Mesenchymal stem cell (in vitro differentiated cells and primary cell): ENCODE measurements at places on chromosomes 2 and 18.

DNA sequence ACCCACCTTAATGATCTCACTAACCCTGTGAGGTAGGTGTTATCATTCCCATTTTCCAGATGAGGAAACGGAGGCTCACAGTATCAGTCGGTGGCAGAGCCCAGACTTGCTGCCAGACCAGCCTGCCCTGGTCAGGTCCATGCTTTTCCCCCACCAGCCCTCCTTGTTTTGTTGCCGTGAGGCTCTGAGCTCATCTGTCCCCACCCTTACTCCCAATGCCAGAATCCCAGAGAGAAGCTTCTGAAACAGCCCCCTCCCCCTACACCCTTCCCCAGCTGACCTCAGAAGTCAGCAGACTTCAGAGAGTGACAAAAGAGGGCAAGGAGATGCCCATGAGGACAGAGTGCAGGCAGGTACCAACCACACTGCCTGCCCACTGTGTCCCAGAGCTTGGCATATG, 20.8 kb upstream of the TNS1 start:
- no peak for DNase-seq

DNA sequence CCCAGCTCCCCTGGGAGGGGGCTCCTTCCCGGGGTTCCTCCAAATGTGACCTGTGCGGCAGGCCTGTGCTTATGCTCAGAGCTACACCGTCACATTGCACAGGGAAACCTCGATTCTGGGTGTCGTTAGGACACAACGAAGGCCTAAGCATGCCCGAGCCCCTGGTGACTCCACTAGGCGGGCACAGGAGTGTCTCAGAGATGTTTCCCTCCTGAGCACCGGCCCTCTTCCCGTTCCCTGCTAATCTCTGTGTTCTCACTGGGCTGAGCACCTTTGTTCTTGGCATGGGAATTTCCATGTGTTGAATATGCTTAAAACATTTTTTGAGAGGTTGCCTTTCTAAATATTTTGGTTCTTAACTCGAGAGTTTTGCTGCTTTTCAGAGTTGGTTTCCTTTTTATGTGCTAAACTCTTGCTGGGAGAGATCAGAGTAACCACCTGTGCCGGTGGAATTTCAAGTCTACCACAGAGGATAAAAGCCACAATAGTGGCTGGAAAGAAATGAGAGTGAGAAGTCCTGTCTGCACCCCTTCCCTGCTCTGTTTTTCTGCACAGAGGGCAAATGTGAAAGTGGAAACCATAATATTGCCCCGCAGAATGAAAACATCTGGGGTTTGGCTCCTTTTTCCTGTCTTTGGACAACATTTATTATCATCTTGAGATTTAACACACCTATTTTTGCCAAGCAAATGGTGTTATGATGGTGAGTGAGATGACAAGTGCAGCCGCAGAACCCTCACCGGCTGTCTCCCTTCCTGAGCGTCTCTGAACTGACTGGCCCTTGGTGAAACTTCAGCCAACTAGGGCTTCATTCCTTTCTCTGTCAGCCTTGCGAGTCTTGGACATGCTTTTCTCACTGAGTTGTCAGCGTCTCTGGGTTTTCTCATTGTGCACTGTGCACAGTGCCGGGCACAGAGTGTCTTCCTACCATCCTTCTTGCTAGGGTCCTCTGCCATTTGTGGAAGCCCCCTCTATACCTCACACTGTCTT, 154.1 kb downstream of the VAPA start:
- no peak for DNase-seq

- DNase-seq: no peak
Measured at GRCh38 chr2:74093840-74094239, 53.9 kb downstream of the BOLA3 start.

DNA sequence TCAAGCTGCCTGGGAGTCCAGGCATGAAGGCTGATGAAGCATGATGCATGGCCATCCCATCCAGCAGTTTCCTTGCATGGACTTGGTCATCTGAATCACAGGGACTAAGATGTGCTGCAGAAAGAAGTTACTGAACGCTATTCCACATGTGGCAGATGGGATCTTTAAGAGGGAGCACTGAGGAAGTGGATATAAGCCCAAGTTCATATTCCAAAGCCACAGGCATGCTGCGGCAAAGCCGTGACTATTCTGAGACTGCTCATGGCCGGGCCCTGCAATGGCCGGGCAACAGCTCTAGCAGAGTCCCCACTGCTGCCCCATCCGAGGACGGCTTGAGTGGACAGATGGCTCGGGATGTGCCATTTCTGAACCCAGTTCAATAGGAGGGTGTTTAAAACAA, 61.5 kb downstream of the STPG4 start:
- no peak for DNase-seq

DNA sequence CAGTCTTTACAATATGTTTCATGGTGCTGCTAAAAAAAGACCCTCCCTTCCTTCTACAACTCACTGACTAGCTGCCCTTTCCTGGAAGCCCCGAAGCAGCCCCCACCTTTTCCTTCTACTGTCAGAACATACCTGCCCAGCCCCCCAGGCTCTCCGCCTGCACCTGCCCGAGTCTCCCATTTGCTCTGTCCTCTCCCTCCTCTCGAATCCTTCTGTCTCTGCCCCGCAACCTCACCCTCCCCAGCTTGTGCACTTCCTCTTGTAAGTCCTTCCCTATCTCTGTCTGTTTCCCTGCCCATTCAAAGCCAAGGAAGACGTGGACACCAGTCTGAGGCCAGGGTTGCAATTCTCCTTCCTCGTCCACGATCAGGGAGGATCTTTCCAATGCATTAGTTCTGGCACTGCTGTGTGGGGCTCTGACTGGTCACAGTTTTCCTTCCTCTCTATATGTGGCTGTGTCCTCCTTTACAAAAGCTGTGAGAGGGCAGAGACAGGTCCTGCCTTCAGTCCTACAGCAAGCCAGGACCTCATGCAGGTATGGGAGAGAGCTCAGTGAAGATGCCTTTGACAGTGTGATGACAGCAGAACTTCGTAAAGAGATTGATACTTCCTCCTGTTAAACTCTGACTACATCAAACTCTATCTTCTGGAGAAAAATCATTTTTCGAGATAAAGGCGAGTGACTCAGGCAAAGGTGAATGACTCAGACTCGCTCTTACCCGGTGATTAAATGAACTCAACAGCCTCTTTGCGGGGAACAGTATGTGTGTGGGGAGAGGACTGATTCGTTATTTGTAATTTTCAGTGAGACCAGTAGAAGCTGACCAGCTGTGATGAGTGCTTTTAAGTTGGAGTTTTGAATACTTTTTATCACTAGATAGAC, 14.2 kb downstream of the TNFRSF11A start:
- peak; percentile 22 for DNase-seq

DNA sequence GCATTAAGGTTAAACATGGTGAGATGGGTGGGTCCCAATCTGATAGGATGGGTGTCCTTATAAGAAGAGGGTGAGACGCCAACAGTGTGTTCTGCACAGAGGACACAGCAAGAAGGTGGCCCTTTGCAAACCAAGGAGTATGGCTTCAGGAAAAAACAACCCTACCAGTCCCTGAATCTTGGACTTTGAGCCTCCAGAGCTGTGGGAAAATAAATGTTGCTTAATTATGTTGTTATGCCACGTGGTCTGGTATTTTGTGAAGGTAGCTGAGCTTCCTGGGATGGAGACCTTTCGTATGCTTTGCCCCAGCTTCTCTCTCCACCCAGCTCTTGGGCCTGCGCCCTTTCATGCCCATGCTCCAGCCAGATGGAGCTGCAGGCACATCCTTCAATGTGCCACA, 114.2 kb upstream of the EPC2 start:
- DNase-seq: no peak

DNA sequence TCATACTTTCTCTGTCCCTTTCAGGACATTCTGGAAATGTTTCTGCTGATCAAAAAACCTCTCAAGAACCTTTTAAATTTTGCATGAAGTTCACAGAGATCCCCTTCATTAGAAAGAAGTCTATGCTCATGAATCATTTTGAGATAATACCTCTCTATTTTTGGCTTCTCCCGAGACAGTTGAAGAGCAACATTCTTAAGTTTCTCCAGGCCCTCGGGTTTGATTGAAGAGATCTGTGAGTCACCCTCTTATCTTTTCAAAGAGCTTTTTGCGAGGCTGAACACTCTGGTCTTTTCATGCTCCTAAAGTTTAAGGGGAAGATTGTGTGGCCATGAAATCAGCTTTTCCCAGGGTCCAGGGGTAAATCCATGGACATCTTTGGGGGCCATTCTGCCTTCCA, 354.2 kb downstream of the FBXO15 start:
- DNase-seq: peak; percentile 64

- DNase-seq: no peak
Measured at GRCh38 chr2:182652326-182652725, 63.7 kb upstream of the DNAJC10 start.

GRCh38 chr2:98777076-98777475, 46.1 kb upstream of the MGAT4A start:
- no peak for DNase-seq

DNA sequence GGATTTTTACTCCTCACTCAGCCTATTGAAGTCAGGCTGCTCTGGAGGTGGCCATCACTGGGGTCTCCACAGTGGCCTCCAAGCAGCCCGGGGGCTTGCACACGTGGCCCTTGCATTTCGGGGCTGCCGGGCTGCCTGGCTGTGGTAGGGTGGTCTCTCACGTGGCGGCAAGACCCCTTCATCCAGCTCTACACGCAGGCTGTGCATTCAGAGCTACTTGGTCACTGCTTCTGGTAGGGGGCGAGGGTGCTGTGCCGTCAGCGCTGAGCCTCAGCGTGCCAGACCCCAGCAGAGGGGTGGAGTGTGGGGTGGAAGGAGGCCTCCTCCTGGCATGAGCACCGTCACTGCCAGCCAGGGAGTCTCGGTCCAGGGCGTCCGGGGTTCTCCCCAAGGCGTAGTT, 80.6 kb downstream of the SH3BP4 start:
- no peak for DNase-seq
